Stimulated activated CD4-positive, alpha-beta T cell treated with anti-CD3 and anti-CD28 coated beads, Interleukin-1b, Interleukin-23, amount 100 ng/mL, for 48 hours (primary cell): ENCODE measurements at places on chromosomes 1 and 21.
A peak's percentile ranks its signal among the peaks of the same experiment; 100 is the strongest.

DNA sequence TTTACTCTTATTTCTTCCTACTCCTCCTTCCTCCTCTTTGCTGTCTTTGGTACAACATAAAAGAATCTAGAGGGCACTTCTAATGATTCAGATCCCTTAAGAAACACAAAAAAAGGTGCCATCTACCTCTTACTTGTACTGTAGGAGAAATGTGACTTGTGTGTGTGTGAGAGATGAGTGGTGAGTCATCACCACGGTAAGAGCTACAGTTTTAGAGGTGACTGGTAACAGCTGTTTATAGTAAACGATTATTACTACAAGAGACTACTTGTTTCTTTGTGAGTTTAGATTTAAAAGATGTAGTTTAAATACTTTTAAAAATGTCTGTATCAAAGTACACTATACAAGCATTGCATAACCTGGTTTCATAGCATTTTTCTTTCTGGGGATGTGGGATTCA lies 40.4 kb downstream of the SLC35D1 start:
- no peak for DNase-seq

DNA sequence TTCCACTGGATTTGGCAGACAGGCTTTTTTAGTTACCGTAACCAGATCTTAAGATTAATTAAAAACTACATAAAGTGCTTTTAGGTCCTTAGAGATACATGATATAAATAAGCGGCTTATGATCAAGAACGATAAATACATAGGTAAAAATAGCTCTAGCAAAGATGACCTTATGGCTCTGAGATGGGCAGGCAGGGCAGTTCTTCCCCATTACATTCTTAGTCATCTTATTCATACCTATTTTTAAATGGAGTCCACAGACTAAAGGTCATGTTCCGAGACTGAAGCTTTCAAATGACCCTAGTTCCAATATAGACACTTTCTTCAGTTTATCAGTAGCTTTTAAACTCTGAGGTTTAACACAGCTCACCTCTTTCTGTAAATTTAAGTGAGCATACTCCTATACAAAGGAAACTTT lies 4.3 kb downstream of the MCL1 start:
- DNase-seq, result no peak

DNA sequence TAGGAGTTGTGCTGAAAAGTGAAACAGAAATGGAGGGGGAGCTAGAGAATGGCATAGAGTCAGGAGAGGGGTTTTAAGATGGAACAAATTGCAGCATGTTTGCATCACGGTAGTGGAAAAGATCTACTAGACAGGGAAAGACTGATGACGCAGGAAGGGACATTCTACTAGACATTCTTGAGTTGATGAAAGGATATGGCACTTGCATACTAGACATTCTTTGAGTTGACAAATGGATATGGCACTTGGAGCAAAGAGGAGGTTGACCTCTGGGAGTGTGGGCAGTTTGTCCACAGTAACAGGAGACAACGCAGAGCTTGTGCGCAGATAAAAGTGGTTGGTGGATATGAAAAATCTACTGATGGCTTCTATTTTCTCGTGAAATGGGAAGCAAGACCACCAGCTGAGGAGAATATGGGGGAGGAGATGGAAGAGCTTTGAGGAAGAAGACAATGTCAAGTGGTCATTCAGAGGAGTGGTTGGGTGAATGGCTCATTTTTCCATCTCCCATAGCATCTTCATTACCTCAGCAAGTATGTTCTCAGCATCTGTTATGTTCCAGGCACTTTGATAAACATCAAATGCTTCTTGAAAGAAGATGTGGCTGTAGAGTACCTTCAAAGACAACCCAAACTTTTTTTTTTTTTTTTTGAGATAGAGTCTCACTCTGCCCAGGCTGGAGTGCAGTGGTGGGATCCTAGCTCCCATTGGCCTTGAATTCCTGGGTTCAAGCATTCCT lies 2.4 kb upstream of the CTPS1 start:
- no peak for DNase-seq

- DNase-seq, result no peak
Observed at GRCh38 chr1:167792188-167792565, 70.4 kb downstream of the MPZL1 start.

DNA sequence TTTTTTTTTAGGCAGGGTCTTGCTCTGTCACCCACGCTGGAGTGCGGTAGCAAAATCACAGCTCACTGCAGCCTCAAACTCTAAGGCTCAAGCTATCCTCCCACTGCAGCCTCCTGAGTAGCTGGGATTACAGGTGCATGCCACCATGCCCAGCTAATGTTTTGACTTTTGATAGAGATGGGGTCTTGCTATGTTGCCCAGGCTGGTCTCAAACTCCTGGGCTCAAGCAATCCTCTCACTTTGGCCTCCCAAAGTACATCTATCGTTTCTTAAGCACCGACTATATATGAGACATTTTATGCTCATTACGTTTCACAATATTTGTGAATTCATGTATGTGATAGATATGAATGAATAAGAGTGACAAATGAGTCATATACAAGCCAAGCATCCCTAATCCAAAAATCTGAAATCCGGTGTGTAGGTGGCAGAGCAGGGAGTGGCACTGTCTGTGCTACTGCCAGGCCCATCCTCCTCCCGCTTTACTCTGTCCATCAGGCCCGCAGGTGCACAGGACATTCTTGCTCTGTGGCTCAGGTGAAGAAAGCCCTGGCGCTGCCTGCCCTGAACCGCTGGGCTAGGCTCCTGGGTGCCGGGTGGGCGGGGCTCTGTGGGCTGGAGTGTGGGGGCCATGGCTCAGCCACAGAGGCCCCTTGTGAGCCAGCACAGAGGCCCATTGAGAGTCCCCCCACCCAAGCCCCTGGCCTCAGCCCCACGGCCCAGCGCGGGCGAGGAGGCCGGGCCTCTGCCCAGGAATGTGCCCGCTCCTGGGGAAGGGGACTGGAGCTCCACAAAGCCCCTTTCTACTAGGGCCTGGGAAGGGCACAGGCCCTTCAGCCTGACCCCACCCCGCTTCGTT lies 45.3 kb downstream of the HSPG2 start:
- no peak for DNase-seq

DNA sequence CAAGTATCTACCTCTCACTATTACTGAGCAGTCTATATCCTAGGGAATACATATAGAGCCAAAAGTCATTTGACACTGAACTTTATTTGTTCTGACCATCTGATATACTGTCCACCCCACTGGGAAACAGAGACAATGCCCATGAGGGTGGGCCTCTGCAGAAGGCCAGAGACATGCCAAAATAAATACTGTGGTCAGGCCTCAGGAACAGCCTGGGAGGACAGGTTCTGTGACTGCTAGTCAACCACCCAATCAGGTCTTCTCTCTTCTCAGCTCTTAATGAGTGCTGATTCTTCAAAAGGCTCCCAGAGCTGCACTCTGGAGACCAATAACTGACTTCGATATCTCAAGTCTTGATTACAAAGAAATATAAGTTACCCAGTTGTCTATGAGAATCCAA lies 5.5 kb upstream of the ANKRD35 start:
- no peak for DNase-seq

DNA sequence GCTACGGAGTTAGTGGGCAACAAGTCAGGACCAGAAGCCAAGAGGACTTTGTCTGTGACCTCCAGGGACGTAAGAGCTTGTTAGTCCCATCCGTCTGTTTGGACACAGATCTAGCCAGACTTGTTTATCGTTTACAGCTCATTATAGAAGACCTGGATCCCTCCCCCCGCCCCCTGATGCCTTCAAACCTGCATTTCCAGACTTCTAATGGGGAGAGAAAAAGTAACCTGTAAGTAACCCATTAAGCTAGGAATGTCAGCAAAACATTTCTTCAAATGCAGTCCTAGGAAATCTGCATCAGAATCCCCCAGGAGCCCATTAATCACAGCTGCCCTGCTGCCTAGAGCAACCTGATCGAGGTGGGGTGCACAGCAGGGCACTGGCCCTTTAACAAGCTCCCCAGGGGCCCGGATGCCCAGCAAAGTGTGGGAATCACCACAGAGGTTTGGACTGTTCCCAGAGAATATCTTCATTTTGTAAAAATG lies 1.4 kb upstream of the MAD2L2 start:
- DNase-seq, result no peak

GRCh38 chr1:165612062-165612461 lies 19.0 kb upstream of the MGST3 start:
- DNase-seq, result no peak

DNA sequence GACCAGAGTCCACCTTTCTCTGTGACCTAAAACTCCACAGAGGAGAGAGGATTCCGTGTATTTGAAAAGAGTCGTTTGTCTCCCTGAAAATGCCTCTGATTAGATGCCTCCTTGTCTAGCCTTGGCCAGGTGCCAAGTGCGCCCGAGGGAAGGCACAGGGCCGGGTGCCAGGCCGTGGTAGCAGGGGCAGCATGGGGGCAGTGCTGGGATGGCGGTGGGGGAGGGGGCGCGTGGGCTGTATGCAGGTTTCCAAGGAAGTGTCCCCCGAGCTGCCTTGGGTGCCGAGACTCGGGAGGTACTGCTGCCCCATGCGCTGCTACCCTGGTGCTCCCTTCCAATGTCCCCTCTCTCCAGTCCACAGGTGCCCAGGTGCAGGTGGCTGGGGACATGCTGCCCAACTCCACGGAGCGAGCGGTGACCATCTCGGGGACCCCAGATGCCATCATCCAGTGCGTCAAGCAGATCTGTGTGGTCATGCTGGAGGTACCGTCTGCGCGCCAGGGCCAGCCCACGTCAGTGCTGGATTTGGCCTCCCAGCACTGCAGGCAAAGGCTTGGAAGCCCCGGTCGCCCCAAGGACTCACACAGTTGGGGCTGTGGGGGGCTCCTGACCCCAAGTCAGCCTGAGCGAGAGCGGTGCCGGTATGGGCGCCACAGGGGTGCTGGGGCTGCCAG lies 70.9 kb upstream of the COL6A1 start:
- DNase-seq, result no peak

DNA sequence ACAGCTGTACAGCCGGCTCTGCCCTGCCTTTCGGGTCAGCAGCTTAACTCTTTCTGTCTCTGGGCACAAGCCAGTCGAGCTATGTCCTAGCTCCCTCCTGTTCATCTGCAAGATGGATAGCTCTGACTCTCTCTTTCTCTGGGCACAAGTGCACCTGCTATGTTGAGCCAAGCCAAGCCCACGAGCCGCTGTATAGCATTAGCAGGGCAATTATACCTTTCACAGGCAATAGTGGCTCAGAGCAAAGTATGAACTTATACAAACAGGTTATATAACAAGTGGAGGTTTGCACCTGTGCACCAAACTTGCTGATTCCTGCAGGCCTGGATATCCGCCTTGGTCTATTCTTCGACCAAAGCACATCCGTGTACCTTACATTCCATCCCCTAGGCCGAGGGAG lies 33.0 kb upstream of the CR2 start:
- DNase-seq, result no peak

DNA sequence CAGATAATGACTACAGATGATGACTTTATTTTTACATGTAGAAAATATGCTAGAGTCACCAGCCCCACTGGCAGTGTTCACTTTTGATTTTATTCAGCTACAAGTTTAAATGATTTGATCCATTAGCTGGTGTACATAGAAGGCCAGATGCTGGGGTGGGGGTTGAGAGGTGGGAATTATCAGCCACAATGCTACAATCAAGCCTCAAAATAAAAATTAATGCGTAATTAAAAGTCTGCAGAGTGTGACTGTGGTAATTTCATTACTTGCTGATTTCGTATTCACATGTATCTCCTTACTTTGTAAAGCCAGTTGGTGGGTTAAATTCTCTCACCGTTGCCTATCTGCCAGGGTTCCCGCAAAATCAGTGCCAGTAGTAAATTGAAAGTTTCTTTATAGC lies 109.3 kb downstream of the GALNT2 start:
- DNase-seq, result no peak

DNA sequence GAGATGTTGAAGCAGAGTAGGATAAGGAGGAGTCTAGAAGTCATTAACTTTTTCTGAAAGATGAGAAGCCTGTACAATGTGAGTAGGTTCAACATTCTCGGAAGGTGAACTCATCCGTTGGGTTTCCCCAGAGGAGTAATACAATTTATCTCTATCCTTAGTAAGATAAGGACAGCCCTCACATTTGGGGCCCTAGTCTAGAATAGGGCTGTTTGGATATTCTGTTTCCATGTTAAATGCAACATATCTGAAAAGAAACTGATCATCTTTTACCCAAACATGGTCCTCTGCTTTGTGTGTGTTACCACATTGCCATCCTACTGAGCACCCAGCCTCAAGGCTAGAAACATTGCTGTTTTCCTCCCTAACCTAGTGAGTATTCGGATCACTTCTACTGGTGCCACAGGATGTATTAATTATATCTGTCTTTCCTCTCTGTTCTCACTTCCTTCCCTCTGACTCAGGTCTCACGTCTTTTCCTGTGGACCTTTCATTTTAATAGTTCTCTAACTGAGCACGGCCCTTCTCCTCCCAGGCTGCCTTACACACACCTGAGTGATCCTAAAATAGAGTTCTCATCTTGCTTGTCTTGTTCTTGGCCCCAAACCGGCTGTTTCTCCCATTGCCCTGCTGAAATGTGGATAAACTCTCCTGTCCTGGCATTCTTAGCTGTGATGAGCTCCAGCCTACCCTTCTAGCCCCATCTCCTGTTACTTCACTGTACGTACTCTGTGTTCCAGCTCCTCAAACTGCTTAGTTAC lies 91.7 kb downstream of the CDC14A start:
- peak; percentile 17 for DNase-seq

- DNase-seq, result no peak
Observed at GRCh38 chr1:34983700-34984355, 1.3 kb downstream of the TMEM35B start.

- DNase-seq, result peak; percentile 81
Observed at GRCh38 chr1:179081687-179082332, at the start of gene TOR3A. TSS of gene TOR3A (plus strand) at chr1:179082070. CDS start at chr1:179082129, 59 bp downstream.

DNA sequence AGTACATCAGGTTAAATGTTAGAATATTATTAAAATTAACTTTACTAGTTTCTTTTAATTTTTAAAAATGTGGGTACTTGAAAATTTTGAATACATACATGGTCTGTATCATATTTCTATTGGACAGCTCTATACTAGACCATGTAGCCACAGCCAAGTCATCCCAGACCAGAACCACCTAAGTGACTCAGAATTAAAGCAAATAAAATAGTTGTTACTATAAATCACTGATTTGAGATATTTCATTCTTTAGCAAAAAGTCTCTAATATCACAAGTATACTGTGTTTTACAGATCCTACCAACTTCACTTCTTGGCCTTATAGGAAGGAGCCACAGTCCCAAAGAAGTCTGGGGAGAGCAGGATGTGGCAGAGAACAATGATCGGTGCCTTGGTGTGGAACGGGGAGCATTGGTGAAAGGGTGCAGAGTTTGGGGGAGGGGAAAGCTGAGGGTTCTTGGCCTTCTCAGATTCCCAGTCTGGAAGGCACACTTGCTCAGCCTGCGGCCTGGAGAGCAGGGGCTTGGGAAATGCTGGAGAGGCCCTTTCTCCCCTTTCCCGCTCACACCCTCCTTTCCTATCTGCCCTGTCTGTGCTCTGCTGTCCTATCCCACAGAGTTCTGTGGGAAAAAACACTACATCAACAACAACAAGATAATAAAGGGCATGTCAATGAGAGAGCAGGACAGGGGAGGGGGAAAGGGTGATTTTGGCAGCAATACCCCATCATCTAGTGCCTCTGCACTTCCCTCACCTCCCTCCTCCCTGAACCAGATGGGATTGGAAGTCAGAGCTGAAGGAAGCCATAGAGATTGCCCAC lies 122.1 kb downstream of the NGF start:
- no peak for DNase-seq

DNA sequence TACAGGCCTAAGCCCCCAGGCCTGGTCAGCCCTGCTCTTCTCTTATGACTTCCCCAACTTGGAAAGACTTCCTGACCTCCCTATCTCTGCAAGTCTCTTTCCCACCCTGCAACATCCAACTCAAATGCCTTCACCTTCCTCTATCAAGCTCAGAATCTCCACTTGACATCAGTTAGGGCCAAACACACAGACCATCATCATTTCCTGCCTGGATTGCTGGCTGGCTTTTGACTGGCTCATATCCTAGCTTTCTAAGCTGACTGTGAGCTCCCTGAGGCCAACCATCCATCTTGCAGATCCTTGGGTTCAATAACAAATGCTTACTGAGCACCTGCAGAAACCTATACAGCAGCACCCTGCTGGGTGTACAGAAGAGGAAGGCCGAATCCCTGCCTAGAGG lies 137.3 kb upstream of the EDN2 start:
- DNase-seq, result no peak
